ENCODE measurements at places on chromosomes 4 and X. TPM values are rescaled to one million over a fixed set of nuclear protein-coding genes. Genes with fewer than 3 reads are reported as not detected.

Gene GPRASP3
- total RNA-seq, result 14.3 TPM

Gene GAGE1
- total RNA-seq, result not detected

Gene TRIM61
- 3.6 TPM for total RNA-seq

Gene ADAM29
- total RNA-seq, result not detected

Gene TMEM31
- total RNA-seq, result not detected

Gene PDE5A
- total RNA-seq, result 473 TPM

Gene ASIC5
- not detected for total RNA-seq

Gene SASH3
- total RNA-seq, result 2.6 TPM

Gene BMPR1B
- total RNA-seq, result 1.7 TPM

Gene RPA4
- 4.5 TPM for total RNA-seq

Gene ANXA10
- total RNA-seq, result not detected

Gene USP17L26
- total RNA-seq, result not detected

Gene SOD3
- 27.1 TPM for total RNA-seq

Gene CT47B1
- not detected for total RNA-seq

Gene GAGE13
- total RNA-seq, result not detected

Gene TIGD4
- 2.9 TPM for total RNA-seq

Gene UGT2B11
- not detected for total RNA-seq

Gene DGAT2L6
- total RNA-seq, result not detected

Gene OPN1MW2
- total RNA-seq, result not detected

Gene SRPK3
- 4.3 TPM for total RNA-seq

Gene IL2
- not detected for total RNA-seq

Gene FAAH2
- 2.2 TPM for total RNA-seq

Gene EXOC1L
- total RNA-seq, result not detected

Gene XAGE1B
- not detected for total RNA-seq

Gene ARMCX1
- 71.3 TPM for total RNA-seq

Gene FATE1
- not detected for total RNA-seq

Gene LEF1
- total RNA-seq, result 9.5 TPM

Gene NHSL2
- total RNA-seq, result 14.4 TPM

Gene MAGEB17
- total RNA-seq, result not detected

Gene CDX4
- not detected for total RNA-seq

Gene NXF2B
- not detected for total RNA-seq

Gene SPARCL1
- total RNA-seq, result 783 TPM
